ENCODE measurements at places on chromosomes 5 and 9.

- no peak for DNase-seq
These were observed 480.0 kb downstream of the CCDC171 start for GRCh38 chr9:16032799-16033198.

GRCh38 chr9:1332156-1332555, 282.0 kb downstream of the DMRT2 start:
- DNase-seq = no peak

GRCh38 chr9:116243708-116244107, 90.1 kb downstream of the PAPPA start:
- DNase-seq = no peak

DNA sequence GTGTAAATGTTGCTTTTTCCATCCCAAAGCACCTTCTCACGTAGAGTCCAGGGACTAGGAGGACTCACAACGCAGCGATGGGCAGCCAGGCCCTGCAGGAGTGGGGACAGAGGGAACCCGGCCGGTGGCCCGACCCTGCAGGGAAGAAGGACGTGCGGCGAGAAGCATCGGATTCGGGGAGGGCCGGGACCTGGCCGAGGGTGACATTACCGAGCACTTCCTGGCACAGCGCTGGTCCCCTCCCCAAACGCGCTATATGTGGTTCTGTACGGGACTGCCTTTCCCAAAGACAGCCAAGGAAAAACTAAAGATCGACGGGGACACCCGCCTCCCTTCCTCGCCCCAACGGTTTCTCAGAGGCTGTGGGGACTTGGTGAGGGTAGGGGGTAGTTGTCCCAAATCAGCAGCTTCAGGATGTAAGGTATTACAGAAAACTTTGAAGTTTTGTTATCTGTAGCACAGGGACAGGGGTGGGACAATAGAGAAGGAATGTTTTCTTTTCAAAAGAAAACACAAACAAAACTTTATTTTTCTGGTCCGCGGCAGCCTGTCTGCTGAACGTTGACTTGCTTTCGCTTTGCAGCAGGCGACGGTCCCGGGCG, 887 bp upstream of the MAP3K1 start:
- no peak for DNase-seq

DNA sequence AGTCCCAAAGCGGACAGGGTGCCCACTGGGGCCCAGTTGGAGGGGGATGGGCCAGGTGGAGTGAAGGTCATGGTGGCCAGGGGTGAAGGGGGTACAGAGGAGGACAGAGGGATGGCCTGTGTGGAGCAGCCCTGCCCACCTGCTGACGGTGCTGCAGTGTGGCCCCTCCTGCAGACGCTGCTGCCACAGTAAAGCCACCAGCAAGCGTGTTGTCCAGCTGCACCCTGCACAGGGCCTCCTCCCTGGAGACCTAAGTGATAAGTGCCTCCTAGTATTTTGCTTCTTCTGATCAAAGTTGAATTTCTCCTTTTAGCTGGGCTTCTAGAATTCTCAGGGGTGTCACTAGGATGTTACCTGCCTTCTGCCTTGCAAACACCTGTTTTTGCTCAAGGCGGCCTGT, 299.3 kb upstream of the IRX4 start:
- DNase-seq = no peak

GRCh38 chr5:61906820-61907219, 399.2 kb upstream of the KIF2A start:
- no peak for DNase-seq

DNA sequence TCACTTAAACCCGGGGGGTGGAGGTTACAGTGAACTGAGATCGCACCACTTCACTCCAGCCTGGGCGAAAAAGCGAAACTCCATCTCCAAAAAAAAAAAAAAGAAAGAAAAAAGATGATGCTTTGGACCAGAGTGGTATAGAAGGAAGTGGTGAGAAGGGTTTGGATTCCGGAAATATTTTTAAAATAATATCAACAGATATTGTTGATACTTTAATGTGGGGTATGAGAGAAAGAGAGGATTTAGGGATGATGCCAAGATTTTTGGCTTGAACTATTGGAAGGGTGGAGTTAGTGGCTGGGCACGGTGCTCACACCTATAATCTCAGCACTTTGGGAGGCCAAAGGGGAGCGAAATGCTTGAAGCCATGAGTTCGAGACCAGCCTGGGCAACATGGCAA, 49.6 kb upstream of the PLIN2 start:
- DNase-seq = no peak

GRCh38 chr9:133731876-133732638, 6.1 kb downstream of the SARDH start:
- DNase-seq = no peak

DNA sequence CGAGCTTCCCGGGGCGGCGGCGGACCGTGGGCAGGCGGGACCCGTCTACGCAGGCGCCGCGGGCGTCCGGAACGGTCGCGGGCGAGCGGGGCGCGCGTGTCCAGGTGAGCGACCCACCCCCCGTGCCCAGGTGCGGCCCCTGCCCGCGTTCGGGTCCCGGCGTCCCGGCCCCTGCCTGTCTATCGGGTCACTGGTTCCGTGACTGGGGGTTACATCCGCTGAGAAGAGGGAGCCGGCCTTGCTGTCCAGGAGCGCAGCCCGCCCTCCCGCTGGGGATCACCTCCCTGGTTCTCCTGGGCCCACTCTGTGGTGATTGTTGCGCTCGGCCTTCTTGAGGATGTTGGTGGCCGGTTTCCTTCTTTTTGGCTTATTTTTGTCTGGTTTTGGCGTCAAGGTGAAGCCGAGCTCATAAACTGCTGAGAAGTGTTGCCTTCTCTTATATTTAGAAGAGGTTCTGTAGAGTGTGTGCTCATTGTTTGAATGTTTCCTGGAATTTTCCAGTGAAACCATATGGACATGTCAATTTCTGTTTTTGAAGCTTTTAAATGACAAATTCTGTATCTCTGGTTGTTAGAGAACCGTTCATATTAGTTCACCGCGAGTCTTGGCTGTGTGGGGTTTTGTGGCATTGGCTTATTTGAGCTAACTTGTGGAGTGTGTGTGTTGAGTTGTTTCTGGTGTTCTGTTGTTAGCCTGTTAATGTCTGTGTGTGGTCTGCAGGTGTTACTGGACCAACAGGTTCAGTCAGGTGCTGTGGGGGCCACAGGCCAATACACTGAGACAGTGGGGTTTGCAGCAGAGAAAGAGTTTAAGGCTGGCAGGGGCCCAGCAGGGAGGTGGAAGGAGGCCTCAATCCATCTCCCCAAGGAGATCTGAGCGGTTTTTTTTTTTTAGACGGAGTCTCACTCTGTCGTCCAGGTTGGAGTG, 621 bp downstream of the CEP72 start:
- DNase-seq = peak; percentile 22

GRCh38 chr5:36883894-36884462, 7.4 kb downstream of the NIPBL start:
- DNase-seq = no peak

DNA sequence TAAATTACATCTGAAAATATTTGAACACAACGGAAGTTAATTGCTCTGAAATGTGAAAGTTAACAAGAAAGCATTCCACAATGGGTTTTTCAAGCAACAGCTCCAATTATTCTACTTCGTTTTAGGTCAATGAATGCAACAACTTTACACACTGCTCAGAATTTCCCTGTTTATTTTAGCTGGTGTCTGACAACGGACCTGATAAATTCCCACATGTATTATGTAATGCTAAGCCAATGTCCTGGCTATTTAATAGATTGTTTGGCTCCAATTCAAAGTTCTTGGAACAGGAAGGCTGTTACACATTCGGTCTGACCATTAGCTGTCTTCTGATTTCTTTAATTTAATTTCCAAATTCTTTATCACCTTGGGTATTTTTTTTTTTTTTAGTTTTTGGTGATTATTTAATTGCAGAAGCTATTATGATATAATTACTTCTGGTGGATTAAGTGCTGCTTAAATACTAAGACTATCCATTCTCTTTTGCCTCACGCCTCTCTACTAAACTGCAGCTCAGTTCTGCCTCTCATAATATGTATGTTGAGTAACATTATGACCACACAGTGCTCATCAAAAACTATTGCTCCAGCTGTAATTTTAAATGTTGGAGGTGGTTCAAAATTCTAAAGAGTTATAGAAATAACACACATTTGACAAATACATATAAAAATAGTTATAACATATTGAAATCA, 57.9 kb downstream of the MEF2C start:
- no peak for DNase-seq

GRCh38 chr5:73692166-73692640, 66.2 kb downstream of the ARHGEF28 start:
- no peak for DNase-seq

DNA sequence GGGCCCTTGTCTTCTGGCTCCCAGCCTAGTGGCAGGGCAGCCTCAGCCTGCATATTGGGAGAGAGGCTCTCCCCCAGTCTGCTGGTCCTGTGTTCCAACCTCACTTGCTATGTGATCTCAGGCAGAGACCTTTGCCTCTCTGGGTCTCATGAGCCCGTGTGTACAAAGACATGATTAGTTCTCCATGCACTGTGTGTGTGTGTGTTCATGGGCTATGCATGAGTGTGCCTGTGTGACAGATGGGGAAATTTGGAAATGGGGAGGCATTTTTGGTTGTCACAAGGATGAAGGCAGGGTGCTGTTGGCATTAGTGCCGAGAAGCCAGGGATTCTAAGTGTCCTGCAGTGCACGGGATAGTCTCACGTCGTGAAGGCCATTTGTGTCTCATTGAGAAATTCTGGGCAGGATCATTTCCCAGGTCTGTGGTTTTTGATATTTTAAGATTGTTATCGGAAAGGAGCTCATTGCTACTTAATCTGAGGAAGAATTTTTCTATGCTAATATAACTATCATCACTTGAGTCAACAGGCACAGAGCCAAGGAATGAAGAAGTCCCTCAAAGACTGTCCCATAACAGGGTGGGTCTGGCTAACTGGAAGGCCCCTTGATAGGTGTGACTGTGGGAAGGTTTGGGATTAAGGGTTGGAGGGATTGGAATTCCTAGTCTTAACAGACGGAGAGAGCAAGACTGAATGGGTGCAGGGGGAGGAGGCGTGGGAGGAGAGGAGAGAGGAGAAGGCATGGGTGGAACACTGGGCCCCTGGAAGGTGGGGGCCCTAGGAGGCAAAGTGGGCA, 168.5 kb downstream of the RGS3 start:
- no peak for DNase-seq

GRCh38 chr5:71932131-71932654, 175.1 kb upstream of the MAP1B start:
- no peak for DNase-seq

- DNase-seq = no peak
These were observed 137.8 kb downstream of the CEP120 start for GRCh38 chr5:123285122-123286023.

- no peak for DNase-seq
These were observed 138.9 kb downstream of the RASEF start for GRCh38 chr9:82923912-82924605.

GRCh38 chr9:16119261-16120230, 566.7 kb downstream of the CCDC171 start:
- no peak for DNase-seq

- DNase-seq = no peak
These were observed 59.2 kb downstream of the MEGF9 start for GRCh38 chr9:120655005-120655622.

- DNase-seq = no peak
These were observed 3.1 kb upstream of the ZCCHC10 start for GRCh38 chr5:133029416-133029815.

GRCh38 chr9:87445646-87446045, 52.0 kb upstream of the DAPK1 start:
- DNase-seq = no peak

DNA sequence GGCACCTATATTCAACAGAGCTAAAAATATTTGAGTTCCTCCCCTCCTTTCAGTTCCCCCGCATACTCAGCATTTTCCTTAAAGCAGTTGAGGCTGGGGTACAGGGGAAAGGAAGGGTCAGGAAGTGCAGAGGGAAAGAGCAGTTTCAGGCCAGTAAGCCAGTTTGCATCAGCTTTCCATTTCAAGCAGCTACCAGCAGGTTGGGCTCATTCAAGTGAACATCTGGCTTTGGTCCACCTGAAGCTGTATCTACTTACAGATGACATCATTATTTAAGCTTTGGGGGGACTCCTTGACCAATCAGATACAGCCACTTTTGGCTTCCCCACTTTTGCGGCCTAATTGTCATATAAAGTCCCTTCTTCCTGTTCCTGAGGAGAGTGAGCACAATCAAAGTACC, 8.2 kb upstream of the ACO1 start:
- DNase-seq = no peak

GRCh38 chr5:108743319-108743718, 4.4 kb upstream of the FER start:
- no peak for DNase-seq

DNA sequence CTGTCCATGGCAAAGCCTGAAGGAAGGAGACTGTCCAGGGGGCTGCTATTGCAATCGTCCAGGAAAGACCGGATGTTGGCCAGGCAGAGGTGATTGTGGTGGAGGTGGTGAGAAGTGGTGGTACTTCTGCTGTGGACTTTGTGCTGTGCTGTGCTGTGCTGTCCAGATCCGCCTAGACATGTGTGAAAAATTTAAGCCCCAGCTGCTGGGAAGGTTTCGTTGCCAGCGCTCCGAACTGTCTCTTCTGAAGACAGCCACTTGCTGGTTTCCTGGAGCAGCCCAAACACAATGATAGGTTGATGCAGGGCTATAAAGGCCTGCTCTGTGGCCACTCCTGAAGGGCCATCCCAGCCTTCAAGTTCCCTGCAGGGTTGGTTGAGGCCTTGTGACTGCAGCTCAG, 223.0 kb upstream of the MPDZ start:
- DNase-seq = no peak

DNA sequence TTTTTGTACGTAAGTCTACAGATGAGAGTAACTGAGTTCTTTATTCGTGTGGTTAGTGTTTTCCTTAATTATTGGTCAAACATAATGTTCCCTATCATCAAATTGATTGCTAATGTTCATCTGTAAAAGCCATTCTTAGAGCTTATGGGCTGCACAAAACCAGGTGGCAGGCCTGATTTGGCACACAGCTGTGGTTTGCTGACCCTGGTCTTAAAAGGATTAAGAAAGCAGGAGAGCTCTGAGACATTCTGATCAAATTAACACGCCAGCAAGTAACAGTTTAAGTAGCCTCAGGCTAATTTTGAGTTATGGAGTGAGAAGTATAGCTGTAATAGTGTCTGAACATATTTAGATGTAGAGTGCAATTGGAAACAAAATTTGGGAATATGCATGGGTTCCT, 63.2 kb downstream of the PRR16 start:
- no peak for DNase-seq

DNA sequence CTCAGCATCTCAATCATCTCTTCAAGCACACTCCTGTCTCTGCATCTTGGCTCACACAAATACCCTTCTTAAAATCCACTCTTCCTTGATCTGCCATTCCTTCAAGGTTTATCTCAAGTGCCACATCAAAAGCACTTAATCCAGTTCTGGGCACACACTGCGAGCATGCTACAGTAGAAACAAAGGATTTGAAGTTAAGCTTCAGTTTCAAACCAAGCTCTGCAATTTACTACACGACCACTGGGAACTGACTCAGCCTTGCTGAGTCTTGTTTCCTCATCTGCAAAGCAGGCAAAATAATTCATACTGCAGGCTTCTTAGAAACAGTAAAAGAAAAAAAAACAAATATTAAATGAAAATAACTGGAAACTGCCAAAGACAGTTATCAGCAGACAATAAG, 50.5 kb upstream of the CTNNAL1 start:
- DNase-seq = no peak

DNA sequence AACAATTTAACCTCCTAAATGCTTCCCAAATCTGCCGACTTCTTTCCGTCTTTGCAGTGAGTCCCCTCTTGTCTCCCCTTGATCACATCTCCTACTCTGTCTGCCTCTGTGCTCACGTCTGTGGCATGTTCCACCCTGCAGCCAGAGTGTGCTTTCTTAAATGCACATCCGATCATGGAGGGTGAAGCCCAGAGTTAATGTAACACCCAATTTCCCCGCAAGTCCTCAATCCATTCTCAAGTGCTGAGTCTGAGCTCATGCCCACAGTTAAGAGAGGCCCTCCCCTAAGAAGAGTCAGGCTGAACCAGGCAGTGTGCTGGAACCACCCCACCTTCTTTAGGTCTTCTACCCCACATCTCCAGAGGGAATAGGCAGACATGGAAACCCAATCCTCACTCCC, 164.8 kb downstream of the EPB41L4A start:
- DNase-seq = no peak

Data from stimulated activated CD4-positive, alpha-beta T cell treated with anti-CD3 and anti-CD28 coated beads, TNF-alpha, amount 100 ng/mL, for 24 hours (primary cell).